ENCODE measurements at places on chromosomes 1 and 21.
A peak's percentile ranks its signal among the peaks of the same experiment; 100 is the strongest.

GRCh38 chr1:86933562-86934377, 19.3 kb downstream of the HS2ST1 start:
- DNase-seq = no peak

- no peak for DNase-seq
Measured at GRCh38 chr1:85484716-85485115, 19.8 kb upstream of the DDAH1 start.

DNA sequence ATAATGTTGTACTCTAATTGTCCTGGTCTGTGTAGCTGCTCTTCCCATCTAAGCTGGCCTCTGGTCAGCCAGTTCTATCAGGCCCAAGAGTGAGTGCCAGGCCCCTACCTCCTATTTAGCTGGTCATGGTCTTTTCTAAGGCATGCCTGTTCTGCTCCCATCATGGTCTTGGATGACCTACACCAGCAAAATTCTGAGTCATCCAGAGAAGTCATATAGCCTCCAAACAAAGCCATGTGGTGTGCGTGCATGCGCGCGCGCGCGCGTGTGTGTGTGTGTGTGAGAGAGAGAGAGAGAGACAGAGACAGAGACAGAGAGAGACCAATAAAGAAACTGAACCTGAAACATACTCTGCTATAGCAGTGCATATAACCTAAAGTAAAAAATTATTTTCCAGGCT, 254.4 kb downstream of the BRINP2 start:
- no peak for DNase-seq

DNA sequence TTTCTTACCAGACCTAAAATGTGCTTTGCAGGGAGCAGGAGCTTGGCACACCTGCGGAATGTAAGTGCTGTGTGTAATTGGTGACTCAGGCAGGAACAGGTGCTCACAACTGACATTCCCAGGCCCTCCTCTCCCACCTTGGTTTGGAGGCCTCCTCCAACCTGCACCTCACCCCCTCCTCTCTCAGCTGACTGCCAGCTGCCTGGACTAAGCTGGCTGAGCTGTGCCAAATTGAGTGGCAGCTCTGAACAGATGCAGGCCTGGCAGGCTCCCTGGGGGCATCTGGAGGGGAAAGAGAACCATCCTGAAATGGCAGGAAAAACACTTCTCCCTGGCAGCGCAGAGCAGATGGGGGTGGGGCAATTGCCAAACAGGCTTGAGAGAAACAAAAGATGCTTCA, 91.7 kb upstream of the PGBD5 start:
- no peak for DNase-seq

- DNase-seq = no peak
Measured at GRCh38 chr1:209609791-209610630, 26.5 kb downstream of the CAMK1G start.

DNA sequence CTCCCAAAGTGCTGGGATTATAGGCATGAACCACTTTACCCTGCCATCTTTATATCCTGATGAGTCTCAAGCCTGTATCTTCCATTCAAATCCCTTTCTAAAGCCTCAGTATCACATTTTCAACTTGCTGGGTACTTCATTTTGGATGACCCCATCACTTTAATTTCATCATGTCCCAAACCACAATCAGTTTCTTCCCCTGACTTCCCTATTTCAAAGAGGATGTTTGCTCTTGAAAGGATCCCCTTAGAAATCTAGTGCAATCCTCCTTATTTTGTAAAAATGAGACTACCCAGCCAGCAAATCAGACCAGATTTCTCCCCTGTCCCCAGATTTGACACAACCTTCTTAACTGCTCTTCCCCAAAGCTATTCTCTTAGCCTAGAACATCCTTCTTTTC, 7.0 kb upstream of the TRIT1 start:
- DNase-seq = no peak

- DNase-seq = peak; percentile 28
Measured at GRCh38 chr1:110615548-110616130, 9.5 kb upstream of the KCNA2 start.

Data from T-helper 9 cell (primary cell).